Glomerular endothelial cell (primary cell): ENCODE measurements at places on chromosomes 2 and 18.
A peak's percentile ranks its signal among the peaks of the same experiment; 100 is the strongest.

DNA sequence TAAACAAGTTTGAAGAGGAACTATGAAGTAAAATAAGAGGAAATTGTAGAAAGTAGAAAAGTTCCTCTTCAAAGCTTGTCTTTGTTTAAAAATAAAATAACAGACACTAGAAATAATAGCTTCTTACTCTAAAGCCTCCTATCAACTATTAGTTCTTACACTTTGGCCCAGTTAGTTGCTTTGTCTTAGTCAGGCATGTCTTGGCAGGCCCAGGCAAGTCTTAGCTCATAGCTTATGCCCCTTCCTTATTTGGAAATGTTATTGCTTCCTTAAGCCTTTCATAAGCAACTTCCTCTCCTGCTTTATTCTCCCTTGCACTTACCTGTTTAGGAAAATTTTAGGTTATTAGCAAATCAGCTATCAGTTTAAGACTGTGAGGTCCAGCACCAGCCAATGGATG lies 950.6 kb upstream of the LRATD1 start:
- DNase-seq, result no peak

DNA sequence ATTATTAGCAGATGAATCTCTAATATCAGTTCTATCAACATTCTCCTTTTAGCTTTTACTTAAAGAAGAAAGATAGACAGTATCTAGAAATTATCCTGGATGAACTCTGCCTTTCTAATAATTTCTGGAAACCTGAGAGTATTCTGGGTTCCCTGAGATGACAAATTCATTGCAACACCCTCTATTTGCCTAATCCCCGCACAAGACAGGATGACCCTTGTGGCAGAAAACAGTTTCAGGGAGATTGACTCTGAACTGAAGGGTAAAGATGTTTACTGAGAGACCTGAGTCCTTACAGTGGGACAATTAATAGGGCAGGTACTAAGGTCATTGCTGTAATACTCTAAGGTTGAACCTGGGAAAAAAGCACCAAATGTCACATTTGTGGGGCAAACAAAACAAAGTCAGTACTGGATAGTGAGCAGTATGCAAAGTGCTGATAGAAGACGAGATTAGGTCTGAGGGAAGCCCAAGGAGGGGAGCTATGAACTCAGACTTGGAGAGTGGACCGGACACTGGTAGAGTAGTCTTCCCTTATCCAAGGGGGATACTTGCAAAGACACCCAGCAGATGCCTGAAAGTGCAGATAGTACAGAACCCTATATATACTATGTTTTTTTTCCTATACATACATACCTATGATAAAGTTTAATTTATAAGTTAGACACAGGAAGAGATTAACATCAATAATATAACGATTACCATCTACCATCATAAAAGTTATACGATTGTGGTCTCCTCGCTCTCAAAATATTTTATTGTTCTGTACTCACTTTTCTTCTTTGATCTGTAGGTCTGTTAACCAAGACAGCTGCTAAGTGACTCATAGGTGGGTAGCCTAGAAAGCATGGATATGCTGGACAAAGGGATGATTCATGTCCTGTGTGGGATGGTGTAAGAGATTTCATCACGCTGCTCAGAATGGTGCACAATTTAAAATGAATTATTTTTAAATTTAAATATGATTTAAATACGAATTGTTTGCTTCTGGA lies 148.3 kb upstream of the KLHL14 start:
- peak; percentile 62 for DNase-seq

- DNase-seq, result no peak
Measured at GRCh38 chr2:17864676-17865075, 13.8 kb upstream of the KCNS3 start.

DNA sequence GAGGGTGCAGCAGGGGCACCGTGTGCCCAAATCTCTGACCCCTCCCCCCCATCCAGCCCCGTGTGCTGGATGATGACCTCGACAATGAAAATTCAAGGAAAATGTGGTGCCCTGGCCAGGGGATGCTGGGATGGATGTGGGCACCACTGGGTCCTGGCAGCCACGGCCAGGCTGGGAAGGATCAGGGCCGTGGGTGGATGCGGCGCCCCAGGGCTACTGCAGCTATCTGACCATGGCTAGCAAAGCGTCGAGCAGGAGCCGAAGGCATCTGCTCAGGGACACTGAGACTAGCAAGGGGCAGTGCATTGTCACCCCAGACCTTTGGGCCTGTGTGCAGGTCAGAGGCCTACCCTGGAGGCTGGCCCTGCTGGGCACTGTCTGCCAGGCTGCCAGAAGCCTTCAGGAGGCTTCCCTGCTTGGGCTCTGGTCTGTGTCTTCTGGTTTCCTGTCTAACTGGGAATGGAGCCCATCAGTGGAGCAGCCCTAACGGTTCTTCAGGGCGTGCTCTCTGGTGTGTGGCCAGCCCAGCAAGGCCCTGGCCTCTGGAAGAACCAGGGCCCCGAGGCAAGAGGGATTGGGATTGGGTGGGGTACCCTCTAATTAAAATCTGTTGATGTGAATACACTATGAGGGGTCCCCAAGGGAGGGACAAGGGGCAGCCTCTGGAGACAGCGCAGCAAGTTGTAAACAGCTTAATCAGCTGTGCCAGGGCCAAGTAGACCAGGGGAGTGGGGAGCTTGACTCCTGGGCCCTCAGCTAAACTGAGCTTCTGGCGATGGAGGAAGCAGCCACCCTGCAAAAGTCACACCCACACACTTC lies 98.0 kb downstream of the STPG4 start:
- DNase-seq, result no peak

DNA sequence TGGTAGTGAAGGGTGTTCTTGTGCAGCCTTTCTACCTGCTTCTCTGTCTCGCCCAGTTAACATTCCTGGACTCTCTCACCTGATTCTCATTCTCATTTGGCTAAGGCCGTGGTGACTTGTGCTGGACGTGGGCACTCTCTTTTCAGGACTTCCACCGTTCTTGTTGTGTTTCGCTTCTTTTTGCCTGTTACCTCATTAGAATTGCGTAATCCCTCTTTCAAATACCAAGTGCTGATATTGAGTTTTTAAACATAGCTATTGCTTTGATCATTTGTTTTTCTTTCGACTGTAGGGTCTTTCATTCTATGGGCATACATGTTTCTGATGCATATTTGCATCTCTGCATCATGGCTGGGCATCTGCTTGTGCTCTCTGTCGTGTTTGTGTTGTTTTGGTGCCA lies 287.0 kb downstream of the ALPK2 start:
- DNase-seq, result no peak

- no peak for DNase-seq
Measured at GRCh38 chr2:83282043-83282795, 1176.9 kb downstream of the SUCLG1 start.

- DNase-seq, result no peak
Measured at GRCh38 chr2:239081622-239082021, 233.7 kb downstream of the TWIST2 start.

- no peak for DNase-seq
Measured at GRCh38 chr2:220175967-220176366, 548.5 kb downstream of the SLC4A3 start.

GRCh38 chr2:187485523-187485922 lies 37.5 kb upstream of the CALCRL start:
- DNase-seq, result no peak

DNA sequence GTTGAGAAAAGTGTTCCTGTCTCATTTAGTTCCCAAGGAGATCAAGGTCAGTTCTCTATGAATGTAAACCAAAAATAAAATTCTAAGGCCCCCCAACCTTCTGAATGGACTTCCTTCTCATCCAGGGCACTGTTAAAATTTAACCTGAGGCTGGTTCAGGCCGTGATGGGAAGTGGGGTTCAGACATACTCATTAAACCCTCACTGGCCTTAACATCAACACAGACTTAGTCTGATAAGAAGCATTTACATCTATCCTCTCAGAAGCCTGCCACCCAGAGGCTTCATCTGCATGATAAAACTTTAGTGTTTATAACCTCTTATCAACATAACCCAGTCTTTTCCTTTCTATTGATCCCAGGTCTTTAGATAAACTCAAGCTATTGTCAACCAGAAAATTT lies 22.4 kb downstream of the ITSN2 start:
- no peak for DNase-seq

DNA sequence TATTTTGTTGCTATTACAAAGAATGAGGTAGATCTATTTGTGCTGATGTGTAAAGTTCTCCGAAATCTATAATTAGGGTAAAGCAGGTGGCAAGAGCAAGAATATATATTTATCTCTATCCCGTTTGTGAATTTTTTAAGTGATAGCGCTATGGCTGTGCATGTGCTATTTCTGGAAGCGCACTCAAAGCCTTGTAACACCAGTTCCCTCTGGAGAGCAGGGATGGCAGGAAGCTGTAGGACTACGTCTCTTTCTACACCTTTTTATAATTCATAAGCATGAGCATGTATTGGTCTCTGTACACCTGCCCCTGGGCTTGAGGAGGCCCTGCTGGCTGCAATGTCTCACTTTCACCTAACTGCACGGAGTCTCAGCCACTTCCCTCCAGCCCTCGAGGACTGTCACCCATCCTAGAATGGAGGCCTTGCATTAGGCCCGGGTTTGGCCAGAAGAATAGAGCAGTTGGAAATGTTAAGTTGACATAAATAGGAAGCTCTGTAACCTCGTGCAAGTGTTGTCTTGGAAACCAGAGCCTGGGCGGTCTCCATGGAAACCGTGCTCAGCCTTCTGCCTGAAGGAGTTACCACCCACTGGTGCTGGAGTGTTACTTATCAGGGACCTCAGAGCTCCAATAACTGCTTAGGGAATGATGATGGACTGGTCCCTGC lies 20.9 kb downstream of the ITM2C start:
- no peak for DNase-seq

DNA sequence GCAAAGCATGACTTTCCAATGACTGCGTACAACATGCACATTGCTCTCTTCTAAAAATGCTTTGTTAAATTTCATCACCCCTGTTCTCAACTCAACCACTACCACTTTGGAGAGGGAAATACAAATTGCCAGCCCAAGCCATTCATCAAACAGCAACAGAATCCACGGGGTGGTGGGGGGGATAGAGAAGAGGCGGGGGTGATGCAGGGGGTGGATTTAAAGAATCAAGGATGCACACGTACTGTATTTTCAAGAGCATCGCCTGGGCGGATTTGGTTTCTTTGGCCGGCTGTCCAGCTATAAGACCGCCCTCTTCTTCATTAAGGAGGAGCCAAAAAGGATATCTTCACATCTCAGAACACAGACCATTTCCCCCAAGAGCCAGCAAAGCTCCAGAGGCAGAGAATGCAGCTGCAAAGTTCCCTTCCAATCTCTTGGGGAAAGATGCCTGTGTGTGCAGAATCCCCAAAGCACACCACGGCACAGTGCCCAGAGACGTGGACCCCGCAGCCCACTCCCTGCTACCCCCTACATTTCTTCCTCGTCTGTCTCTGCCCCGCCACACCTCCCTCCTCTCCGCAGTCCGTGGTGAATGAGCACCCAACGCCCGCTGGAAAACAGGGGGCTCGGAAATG lies 977 bp downstream of the SLC8A1 start:
- no peak for DNase-seq

GRCh38 chr2:169509298-169509885 lies at the start of gene KLHL41:
TSS of gene KLHL41 (plus strand) at chr2:169509702. CDS start at chr2:169509779, 77 bp downstream.
- no peak for DNase-seq

DNA sequence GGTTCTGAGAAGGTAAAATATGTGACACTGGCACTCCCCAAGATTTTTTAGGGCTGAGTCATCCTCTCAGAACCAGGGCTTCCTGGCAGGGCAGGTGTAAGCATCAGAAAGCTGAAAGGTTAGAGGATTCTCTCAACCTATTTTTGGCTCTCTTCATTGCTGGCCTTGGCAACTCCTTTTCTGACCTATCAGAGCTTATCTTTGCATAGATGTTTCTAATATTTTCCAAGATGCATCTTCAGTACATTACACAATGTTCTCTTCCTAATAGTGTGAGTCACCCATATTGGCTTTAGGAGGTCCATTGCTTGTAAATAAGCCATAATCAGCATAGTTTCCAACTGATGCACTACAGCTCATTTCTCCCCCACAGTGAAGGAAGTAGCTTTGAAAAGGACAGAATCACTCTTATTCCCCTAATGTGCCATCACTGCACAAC lies 2008.4 kb upstream of the PIK3C3 start:
- DNase-seq, result no peak

DNA sequence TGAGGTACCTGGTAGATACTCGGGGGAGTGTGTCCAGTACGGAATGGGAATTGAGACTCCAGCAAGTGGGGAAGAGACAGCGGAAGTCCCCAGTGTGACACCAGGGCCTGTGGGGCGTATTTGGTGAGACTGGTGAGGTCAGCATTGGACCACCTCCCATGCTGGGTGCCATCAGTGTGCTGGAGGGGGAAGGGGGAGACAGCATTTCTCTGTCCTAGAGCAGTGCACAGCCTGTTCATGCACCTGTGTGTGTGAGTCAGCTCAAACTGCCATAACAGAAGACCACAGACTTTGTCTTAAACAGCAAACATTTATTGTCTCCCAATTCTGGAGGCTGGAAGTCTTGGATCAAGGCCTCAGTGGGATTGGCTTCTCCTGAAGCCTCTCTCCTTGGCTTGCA lies 301.8 kb downstream of the GBX2 start:
- no peak for DNase-seq

DNA sequence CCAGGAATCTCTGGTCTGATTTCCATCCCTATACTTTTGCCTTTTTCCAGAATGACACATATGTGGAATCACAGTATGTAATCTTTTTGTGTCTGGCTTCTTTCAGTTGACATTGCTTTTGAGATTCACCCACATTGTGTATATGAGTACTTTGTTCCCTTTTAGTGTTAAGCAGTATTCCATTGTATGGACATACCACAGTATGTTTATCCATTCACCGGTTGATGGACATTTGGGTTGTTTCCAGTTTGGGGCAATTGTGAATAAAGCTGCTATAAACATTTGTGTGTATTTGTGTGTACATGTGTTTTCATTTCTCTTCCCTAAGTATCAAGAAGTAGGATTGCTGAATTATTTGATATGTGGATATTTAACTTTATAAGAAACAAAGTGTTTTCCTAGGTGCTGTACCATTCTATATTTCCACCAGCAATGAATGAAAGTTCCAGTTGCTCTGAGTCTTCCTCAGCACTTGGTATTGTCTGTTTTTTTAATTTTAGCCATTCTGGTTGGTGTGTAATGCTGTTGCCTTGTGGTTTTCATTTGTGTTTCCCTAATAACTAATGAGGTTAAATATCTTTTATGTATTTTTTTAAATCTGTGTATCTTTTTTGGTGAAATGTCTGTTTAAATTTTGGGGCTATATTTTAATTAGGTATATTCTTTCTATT lies 203.5 kb upstream of the HAAO start:
- DNase-seq, result no peak

GRCh38 chr2:168328421-168328820 lies 81.0 kb upstream of the STK39 start:
- DNase-seq, result no peak

- no peak for DNase-seq
Measured at GRCh38 chr2:98948956-98949739, 13.1 kb upstream of the CRACDL start.

GRCh38 chr2:43090317-43090716 lies 136.1 kb downstream of the ZFP36L2 start:
- no peak for DNase-seq
